ENCODE measurements at places on chromosomes 12 and 14.

DNA sequence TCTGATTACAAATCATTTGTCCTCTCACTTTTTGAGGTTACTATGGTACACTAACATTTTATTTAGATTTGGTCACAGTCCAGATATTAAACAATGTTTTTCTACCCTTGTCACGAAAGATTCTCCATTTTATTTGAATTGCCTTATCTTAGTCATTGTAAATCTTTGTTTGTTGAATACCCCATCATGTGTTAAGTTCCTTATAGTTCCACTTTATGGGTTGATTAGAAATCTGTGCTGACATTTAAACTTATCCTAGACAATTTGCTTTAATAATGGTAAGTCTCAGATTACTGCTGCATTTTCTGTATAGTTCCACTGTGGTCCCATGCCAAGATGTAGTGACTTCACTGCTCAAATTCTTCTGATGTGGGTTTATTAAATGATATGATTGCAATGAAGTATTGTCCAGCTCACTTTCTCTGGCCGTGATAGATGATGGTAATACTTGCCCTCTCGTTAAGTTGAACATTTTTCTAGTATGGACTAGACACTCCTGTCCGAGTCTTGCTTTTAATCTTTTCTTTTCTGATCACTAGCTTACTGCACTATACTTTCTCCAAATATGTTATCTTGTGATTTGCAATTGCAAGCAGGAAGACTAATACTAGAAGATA lies 1107.3 kb downstream of the SLC6A15 start:
- no peak for DNase-seq

GRCh38 chr12:58313091-58313855 lies 371.9 kb downstream of the ATP23 start:
- no peak for DNase-seq

- no peak for DNase-seq
Observed at GRCh38 chr12:117027251-117028086, 71.7 kb downstream of the TESC start.

GRCh38 chr12:52514471-52515318 lies 5.5 kb downstream of the KRT5 start:
- DNase-seq = no peak

DNA sequence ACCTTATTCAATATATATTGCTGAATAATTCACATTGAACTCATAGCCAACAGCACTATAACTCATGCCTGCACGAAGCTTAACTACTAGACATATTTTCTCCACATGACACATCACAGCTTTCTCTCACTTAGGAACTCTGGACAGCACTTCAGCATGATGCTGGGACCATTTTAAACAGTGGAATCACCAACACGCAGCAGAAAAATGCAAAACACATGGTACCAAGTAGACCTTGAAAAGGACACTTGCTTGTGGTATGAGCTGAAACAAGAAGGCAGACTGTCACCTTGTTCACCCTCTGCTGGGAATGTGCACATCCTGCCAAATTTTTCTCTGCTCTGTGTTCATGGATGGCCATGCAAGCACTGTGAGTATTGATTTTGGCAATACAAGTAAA lies 34.8 kb upstream of the CD9 start:
- DNase-seq = no peak

DNA sequence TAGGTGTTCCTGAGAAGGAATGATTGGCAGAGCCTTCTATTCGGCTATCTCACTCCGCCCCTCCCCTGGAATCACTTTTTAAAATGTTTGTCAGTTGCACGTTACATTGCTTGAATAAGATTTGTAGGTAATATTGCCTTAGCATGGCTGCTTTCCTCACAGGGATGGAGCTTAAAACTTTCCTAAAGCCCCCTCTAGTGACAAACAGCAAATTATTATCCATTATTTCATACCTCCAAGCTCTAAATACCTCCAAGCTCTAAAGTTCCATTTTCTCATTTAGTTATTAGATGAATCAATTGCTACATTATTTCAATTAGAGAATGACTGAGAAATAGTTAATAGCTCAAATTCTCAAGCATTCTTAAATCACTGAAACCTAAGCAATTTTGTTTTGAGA lies 5.1 kb upstream of the SPATA7 start:
- DNase-seq = no peak

GRCh38 chr12:24480766-24481449 lies 468.0 kb downstream of the BCAT1 start:
- DNase-seq = no peak

GRCh38 chr14:98262566-98262965 lies 1009.4 kb downstream of the BCL11B start:
- no peak for DNase-seq

DNA sequence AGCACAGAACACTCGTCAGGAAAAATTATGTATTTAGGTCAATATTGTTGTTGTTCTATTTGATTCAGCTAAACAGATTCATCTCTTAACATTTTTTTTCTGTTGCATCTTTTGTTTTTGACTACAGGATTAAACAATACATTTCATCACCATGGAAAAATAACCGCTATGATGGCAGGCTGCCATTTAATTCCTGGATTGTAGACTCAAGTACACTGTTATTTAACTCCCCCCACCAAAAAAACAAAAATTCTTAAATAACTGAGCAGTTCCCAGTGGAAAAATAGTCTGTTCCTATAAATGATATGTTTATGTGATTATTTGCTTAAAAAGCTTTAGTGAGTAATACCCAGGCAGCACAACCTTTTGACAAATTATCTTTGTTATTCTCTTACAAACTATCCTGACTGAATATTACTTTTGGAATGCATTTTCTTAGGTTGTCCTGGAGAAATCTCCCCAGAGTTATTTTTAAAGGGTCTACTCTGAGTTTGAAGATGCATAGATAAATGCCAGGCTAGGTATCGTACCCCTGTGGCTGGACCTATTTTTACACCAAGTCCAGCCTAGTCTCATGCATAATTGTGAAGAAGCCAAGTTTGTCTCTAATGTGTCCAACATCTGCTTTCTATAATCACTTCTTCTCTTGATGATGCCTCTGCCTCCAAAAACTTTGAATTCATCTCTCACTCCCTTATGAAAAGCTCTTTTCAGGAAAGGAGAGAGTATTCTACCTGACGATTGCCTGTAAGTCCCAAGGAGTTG lies 3.7 kb downstream of the KERA start:
- no peak for DNase-seq

- DNase-seq = no peak
Observed at GRCh38 chr12:129467726-129468125, 436.1 kb downstream of the TMEM132D start.

DNA sequence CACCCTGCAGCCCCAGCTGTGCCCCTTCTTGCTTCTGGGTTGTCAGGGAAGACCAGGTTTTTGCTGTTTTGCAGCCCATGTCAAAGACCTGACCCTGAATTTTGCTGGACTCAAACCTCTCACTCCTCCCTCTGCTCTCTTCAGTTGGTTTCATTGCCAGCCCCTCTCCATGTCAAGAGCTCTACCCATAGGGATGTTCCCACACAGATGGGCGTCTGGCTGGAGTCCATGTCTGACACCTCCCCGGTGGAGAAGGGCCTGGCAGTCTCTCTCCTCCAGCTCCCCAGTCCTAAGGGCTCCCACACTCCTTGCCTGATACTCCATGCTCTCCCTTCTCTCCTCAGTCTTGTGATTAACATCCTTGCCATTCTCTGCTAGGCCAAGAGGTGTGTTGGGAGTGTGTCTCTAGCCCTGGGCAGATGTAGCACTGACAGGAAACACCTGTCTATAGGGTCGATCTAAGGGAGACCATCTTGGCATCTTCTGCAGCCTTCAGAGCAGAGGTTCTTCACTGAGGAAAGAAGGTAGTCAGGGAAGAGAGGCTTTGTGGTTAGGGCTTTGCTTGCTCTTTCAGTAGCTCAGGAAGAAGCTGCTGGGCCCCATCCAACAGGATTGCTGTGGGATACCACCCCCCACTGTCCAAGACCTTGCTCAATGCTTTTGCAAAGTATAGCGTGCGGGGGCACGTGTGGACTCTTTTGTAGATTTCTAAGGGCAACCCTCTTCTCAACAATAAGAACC lies 4.7 kb downstream of the ASIC1 start:
- DNase-seq = no peak

GRCh38 chr12:126112141-126112540 lies 1046.9 kb downstream of the AACS start:
- no peak for DNase-seq

DNA sequence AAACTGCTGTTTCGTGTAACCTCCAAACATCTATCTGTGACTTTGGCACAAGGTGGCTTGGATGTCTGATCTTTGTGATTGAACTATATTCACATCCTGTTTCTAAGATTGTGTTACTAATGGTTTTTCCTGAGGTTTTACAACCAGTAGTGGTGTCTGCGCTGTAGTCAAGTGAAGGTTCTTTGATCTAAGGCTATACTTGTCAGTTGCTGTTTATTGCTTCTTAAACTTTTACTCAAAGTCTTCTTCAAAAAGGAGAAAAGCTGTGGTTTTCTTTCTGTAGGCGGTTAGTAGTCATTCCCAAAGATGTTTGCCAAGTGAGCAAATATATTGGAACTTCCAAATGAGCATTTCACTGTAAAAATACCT lies 12.3 kb upstream of the CALM1 start:
- DNase-seq = no peak

GRCh38 chr14:44979740-44980356 lies 17.9 kb downstream of the TOGARAM1 start:
- DNase-seq = no peak

GRCh38 chr14:62081951-62082350 lies 319.7 kb downstream of the SNAPC1 start:
- no peak for DNase-seq

DNA sequence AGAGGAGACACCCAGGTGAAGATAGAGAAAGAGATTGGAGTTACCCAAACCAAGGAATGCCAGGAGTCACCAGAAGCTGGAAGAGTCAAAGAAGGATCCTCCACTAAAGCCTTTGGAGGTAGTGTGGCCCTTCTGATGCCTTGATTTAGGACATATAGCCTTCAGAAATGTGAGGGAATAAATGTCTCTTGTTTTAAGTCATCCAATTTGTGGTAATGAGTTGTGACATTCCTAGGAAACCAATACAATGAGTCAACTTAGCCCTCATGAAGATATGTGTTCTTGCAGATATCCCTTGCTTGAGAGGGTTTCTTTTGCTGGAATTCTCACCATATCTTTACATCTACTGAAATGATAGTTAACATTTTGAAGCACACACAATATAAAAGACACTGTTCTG lies 58.8 kb downstream of the CCER1 start:
- no peak for DNase-seq

- DNase-seq = no peak
Observed at GRCh38 chr12:129564768-129565167, 339.1 kb downstream of the TMEM132D start.

DNA sequence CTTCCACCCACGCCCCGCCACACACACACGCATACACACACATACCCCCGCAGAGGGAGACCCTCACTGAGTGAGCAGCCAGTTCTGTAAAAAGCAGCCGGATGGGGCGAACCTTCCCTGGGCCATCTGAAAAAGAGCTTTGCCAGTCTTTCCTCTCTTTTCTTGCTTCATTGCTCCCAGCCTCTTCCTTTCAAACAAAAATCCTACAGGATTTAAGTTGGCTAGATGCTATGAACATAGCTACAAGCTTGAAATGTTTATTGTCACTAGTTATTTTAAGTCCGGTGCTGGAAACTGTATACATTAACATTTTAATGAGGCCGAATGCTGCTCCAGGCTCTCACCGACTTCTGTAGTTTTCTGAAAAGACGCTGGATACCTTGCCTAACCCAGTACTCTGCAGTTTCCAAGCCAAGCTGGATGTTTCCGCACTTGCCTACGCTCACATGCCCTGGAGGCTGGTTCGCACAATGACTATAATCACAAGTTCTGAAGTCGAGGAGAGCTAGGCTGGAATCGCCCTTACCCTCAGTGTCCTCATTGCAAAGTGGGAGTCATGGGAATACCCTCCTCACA lies 39.2 kb downstream of the LTBP2 start:
- DNase-seq = no peak

DNA sequence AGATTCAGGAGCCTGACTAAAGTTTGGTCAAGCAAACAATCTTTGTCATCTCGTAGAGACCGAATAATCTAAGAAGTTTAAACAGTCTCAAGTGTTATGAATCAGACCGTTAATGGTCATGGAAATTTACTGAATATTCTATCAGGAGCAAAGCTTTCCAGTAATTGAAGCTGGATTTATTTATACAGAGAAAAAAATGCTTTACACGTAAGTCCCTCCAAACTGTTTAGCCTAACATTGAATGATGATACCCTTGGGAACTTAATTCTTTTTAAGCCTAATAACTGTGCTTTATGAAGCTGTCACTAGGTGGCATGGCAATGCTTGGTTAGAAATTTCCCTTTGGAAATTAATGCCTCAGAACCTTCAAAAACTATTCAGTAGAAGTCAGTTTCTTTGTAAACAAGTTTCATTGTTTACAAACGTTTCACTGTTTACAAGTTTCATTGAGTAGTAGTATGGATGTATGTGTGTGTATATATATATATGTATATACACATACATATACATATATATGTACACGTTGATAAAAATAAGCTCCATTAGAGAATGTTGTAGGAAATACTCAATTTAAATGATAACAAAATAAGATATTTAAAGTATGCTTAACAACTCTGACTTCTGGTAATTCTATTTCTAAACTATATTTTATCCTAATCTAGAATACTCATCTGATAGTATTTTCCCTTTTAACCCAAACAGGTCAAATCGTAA lies 32.1 kb downstream of the DEPDC4 start:
- DNase-seq = peak; percentile 7

DNA sequence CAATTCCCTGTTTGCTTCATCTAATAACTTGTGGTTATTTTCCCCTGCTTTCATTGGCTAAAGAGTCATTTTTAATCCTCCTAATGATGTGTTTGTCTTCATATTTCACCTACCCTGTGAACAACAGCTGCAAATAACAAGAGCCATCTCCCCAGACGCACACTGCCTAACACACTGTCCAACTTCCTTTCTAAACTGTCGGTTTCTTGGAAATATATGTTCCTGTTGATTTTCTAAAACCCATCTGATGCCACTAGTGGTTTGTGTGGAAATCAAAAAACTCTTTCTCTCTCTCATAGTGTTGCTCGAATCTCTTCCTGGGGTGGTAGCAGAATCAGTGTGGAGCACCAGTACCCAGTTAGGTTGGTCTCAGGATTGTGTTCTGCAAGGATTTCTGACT lies 226.9 kb downstream of the EPS8 start:
- no peak for DNase-seq

DNA sequence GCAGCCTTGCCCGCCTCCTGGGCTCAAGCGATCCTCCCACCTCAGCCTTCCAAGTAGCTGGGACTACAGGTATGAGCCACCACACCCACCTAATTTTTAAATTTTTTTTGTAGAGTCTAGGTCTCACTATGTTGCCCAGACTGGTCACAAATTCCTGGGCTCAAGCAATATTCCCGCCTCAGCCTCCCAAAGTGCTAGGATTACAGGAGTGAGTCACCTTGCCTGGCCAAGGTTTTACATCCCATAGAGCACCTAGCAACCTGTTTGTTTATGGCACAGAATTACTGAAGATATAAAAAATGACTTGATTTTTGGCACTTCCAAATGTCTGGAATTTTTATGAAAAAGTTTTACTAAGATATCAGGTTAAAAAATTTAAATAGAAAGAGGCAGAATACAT lies 16.5 kb downstream of the MYO1A start:
- no peak for DNase-seq
